ENCODE measurements at places on chromosomes 4 and X.

DNA sequence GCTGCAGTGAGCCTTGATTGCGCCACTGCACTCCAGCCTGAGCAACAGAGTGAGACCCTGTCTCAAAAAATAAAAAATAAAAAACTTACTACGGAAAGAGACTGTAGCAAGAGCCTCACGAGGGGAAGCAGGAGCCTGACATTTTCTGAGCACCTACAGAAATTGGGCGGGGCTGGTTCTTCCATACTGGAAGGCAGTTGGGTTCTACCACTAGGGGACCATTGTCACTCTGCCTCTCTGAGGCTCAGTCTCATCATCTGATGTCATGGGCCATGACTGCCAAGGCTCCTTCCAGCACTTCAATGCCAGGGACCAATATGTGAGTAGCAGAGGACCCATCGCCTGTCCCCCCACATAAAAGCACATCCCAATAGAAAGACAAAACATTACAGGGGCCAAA, 8.2 kb downstream of the SH3KBP1 start:
- no peak for DNase-seq

DNA sequence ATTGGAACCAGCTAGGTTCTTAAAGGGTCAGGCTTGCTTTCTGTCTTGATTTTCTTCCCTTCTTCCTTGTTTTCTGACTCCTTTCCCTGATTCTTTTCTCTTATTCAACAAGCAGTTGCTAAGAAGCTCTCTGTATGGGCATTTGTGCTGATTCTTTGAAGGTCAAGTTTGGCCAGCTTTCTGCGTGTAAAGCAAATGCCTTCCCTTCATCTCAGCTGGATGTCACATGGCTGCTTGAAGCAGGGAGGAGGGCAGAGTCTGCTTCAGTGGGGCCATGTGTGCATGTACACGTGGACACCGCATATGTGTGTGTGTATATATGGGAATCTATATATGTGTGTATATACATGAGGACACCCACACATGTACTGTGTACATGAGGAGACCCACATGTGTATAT, 139.9 kb upstream of the ATP6AP2 start:
- DNase-seq = no peak

GRCh38 chr4:186819342-186820086, 95.9 kb upstream of the FAT1 start:
- DNase-seq = no peak

- no peak for DNase-seq
Observed at GRCh38 chr4:184722798-184723197, 11.1 kb downstream of the CENPU start.

- DNase-seq = peak; percentile 35
Observed at GRCh38 chr4:77308843-77309242, 151.8 kb downstream of the CCNG2 start.

- no peak for DNase-seq
Observed at GRCh38 chr4:81499840-81500239, 28.1 kb upstream of the RASGEF1B start.

DNA sequence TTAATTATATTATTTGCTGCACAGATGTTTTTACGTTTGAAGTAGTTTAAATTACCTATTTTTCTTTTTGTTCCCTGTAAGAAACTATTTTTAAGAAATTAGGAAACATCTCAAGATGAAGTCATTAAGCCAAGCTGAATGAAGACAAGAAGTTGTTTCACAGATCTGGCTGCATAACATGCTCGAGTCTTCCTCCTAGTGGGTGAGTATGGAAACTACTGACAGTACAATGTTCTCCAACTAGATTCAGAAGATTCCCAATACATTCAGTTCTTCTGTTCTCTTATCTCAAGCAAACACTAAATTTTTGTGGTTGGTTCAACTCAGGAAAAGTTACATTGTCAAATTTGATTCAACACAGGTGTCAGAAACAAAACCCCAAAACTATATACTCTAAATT, 256.8 kb upstream of the VCX start:
- peak; percentile 0 for DNase-seq

DNA sequence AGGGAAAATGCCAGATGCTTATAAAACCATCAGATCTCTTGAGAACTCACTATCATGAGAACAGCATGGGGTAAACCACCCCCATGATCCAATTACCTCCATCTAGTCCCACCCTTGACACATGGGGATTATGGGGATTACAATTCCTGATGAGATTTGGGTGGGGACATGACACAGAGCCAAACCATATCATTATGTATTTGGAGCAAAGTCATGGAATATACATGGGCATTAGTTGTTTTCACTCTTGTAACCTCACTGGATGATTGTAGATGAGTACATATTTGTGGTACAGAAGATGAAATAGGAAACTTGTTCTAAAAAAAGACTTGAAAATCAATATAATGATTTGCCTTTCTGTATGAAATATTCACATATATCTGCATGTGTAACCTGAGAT, 674.5 kb upstream of the BOD1L1 start:
- no peak for DNase-seq

DNA sequence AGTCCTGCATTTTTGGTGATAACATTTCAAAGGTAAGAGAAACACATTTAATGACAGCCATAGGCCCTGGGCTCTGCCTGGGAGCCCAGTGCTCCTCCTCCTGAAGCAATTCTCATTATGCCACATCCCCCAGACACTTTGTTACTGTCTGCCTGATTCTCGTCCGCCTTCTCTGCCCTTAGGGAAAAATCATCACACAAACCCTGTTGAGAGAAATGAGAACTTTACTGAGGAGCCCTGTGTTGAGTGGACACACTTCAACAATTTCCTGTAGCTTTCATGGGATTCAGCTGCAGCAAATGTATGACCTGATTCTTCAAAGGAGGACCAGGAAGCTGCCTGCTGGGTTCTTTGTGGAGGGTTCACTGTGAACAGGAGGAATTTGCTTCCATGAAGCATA, 566.5 kb upstream of the FRG1 start:
- DNase-seq = no peak

DNA sequence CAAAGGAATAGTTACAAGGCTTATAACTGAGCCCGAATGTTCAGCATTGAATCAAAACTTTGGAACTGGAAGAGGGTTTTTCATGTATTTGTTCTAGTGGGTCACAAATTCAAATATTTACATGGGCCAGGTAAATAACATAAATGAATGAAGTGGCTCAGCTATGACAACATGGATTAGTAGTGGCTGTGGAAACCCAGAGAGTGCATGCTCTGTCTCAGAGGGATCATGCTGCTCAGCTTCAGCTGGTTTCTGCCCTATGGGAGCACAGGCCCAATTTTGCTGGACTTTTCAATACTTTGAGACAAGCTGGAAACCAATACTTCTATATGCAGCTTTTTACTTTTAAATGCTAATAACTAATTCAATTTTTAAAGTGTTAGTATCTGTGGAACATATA, 394.0 kb upstream of the TEX13C start:
- no peak for DNase-seq

GRCh38 chrX:18874560-18875255, 109.2 kb downstream of the PHKA2 start:
- no peak for DNase-seq

DNA sequence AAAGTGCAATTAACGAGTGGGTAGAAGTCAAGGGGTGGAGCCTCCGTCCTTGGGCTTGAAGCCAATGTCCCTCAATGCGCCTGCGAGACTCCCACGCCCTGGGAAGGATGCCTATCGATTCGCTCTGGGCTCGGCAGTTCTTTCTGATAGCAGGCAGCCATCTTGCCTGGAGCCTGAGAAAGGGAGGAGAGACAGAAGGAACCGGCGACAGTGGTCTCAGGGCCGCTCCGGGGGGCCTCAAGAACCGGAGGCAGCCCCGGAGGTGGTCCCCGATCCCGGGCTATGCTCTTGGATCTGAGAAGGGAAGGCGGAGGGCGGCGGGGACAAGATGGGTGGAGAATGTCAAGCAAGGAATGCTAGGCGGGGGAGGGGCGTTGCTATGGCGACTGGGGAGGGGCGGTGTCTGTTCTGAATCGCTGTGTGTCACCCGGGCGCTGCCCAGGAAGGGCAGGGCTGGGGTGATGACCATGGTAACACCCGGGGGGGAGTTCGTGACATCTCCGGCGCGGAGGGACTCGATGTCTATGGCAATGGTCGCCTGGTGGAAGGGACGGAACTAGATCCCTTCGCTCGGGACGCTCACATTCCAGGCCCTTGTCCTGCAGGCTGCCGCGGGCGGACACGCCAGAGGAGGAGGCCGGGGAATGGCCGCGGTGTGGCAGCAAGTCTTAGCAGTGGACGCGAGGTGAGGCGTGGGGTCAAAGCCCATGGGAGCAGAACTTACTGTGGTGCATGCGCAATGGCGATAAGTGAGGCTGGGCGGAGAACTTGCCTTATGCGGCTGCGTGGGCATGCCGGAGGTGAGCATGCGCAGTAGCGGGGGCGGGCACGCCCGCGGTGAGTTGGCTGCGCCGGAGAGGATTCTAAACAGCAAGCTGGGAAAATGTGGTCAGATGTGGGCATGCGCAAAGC, at the start of gene WDR13:
WDR13 (plus strand) TSS at position 140 of the 912 bp plus-strand sequence; CDS start at position 645, 505 bp downstream.
- peak; percentile 94 for DNase-seq

- DNase-seq = no peak
Observed at GRCh38 chr4:24895461-24895860, 17.4 kb downstream of the CCDC149 start.

DNA sequence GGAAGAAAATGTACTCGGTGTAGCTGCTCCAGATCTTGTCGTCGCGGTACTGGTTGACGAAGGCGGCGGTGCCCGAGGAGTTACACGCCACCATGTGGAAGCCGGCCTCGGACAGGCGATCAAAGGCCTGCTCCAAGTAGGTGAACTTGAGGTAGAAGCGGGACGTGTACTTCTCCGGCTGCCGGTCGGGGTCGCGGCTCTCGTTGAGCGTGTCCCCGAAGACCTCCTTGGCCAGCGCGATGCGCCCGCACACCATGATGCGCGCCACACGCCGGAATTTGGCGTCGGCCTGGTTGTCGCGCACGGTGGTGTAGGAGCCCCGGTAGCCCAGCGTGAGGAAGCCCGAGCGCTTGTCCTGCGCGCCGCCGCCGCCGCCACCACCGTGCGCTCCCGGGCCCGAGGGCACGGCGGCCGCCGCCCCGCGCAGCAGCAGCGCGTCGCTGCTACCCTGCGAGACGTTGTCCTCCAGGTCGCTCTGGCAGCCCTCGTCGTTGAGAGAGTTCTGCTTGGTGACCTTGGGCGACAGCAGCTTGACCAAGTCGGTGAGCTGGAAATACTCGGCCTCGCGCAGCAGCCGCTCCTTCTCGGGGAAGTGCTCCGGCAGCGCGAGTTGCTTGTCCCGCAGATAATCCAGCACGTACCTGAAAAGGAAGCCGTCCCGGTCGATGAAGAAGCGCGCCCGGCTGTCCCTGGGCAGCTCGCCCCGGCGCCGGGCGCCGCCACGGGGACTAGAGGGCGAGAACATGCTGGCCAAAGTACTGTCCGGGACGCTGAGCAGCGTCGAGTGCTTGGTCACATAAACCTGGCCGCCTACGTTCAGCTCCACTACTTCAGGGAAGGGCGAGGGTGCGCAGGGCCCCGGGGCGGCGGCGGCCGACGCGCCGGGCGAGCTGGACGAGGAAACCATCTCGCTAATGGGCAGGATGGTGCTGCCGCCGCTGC, 775 bp downstream of the KCTD8 start:
- DNase-seq = no peak

GRCh38 chrX:136572030-136572429, 40.0 kb downstream of the VGLL1 start:
- DNase-seq = no peak

DNA sequence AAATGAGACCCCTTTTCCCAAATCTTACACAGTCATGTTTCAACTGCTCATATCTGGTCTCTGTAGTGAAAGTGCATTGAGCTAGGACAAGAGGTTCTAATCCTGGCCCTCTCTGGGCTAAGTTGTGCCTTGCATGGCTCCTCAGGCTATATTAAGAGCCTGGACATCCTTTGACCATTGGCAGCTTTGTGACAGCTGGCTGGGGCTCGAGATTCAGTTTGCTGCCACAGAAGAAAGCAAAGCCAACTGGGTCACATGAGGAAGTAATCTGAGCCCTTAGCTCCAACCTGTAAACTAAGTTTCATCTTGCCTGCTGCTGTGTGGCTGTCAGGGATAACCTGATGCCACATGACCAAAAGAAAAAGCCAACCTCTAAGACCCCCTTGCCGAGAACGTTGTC, 51.8 kb upstream of the JADE1 start:
- no peak for DNase-seq

DNA sequence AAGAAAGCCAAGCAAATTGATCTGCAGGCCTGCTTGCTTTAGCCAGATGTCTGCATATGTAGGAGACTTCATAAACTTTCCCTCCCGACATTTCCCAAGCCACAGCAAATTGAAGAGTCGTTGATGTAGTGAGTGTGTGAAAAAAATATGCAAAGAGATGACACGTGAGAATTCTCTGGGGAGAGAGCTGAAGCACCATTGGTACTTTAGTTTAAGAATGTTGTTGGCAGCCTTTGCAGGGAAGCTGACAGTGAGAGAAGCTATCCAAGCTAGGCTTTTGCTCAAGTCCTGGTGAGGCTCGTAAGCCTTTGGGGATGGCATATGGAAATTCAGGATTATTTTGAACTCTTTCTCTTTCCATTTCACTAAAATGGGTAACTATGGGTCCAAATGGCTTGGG, 87.5 kb downstream of the GLRA2 start:
- peak; percentile 84 for DNase-seq

GRCh38 chrX:44514272-44514671, 28.4 kb downstream of the FUNDC1 start:
- no peak for DNase-seq

GRCh38 chr4:16206301-16206700, 20.0 kb downstream of the TAPT1 start:
- DNase-seq = no peak

DNA sequence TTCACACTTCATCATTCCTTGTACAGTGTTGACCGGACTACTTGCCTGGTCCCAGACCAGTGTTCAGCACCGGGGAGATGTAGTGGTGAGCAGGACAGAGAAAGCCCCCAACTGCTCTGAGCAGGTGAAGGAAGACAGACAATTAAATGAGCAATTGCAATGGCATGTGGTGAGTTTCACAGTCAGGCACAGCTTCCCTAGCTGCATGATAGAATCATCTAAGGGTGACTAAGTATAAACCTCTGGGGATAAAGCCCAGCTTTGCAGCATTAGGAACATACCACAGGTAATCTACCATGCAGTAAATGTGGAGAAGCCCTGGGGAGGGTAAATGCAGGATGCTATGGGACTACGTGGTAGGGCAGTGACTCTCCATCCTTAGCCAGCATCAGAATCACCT, 47.8 kb downstream of the TMA16 start:
- DNase-seq = peak; percentile 67

DNA sequence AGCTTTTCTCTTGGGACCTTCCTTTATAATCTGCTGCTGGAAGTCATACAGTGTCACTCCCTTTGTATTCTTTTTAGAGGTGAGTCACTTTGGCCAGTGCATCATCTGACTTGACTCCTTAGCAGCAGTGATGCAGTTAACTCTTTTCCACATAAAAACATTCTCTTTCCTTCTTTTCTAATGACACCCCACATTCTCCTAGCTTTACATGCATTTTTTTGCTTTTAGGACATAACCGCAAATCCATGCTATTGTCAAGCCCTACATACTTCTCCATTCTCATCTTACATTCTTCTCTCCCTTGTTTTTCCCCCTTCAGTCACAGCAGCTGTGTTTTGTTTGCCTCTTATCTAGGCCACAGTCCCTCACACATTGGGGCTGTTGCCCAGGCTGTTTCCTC, 55.1 kb downstream of the ZNF330 start:
- DNase-seq = peak; percentile 92

- no peak for DNase-seq
Observed at GRCh38 chrX:9650091-9650490, 115.6 kb downstream of the GPR143 start.

GRCh38 chr4:48906206-48907173, at the start of gene OCIAD2:
Gene OCIAD2, minus strand, starts transcription at chr4:48906774. Its CDS starts 2,225 bp downstream, at chr4:48904549.
- peak; percentile 18 for DNase-seq

- DNase-seq = peak; percentile 70
Observed at GRCh38 chrX:49166914-49167739, 4.6 kb downstream of the MAGIX start.
